ENCODE measurements at places on chromosomes 13 and 19. TPM values are rescaled to one million over a fixed set of nuclear protein-coding genes. Genes with fewer than 3 reads are reported as not detected.

CYP4F8 gene
- polyA plus RNA-seq: not detected

GRCh38 chr13:46834657-46835056, 37.7 kb upstream of the ESD start:
- H3K36me3 ChIP-seq: no peaks in the 10 kb centered on the region
- no peak overlapping the region for H3K4me3 ChIP-seq
- DNase-seq: no peak

GRCh38 chr13:73062468-73062867, 3.7 kb downstream of the KLF5 start:
- peak overlapping the region; percentile 92 for H3K27ac ChIP-seq
- no peaks in the 10 kb centered on the region for H3K27me3 ChIP-seq
- DNase-seq: no peak
- peak overlapping the region; percentile 44 for H3K4me3 ChIP-seq
- H3K4me1 ChIP-seq: peaks cover 4% of the 10 kb centered on the region

- no peaks in the 10 kb centered on the region for H3K27me3 ChIP-seq
- H3K27ac ChIP-seq: peak overlapping the region; percentile 6
- no peak for DNase-seq
- no peaks in the 10 kb centered on the region for H3K4me1 ChIP-seq
- H3K36me3 ChIP-seq: no peaks in the 10 kb centered on the region
Observed at GRCh38 chr13:40776681-40777165, 5.7 kb upstream of the MRPS31 start.

- H3K36me3 ChIP-seq: no peaks in the 10 kb centered on the region
- peak; percentile 31 for DNase-seq
- no peaks in the 10 kb centered on the region for H3K27me3 ChIP-seq
Observed at GRCh38 chr13:106532111-106532929, 3.1 kb downstream of the EFNB2 start.
